ENCODE measurements at places on chromosomes 16 and 17. TPM values are rescaled to one million over a fixed set of nuclear protein-coding genes. Genes with fewer than 3 reads are reported as not detected.

GRCh38 chr17:32629563-32630190 lies 142.9 kb downstream of the CDK5R1 start:
- no peak for DNase-seq

- DNase-seq: no peak
These were observed 93.1 kb downstream of the PITPNC1 start for GRCh38 chr17:67470163-67470562.

GRCh38 chr16:88926374-88926990 lies 50.5 kb downstream of the CBFA2T3 start:
- no peak for DNase-seq

GRCh38 chr16:58127033-58127556 lies 2.1 kb downstream of the CFAP20 start:
- DNase-seq: peak; percentile 68

DNA sequence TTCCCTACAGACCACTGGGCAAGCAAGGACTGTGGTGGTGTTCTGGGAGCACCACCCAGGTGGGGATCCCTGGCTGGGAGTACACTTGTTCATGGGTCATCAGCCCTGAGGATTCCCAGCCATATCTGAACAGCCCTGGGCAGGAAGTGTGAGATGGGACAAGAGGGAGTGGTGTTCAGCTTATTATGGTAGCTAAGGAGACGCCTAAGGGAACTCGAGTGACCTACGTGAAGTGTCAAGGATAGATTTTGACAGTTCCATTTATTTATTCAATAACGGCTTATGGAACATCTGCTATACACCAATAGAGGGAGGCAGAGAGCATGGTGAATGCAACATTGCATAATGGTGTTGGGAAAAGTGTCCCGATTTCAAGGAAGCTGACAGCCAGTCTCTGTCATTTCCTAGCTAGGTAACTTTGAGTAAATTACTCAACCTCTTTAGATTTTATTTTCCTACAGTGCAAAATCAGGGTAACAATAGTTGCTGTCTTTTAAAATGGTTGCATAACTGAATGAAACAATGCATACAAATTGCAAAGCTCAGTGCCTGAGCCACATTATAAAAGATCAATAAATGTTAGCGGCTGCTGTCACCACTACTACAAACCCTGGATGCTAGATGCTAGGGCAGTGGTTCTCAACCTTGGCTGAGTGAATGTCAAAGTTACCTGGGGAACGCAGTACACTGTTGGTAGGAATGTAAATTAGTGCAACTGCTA lies 534.1 kb downstream of the GRIN2A start:
- DNase-seq: peak; percentile 14

Gene EPX
- polyA plus RNA-seq: not detected

Gene HSPB9
- not detected for polyA plus RNA-seq

DNA sequence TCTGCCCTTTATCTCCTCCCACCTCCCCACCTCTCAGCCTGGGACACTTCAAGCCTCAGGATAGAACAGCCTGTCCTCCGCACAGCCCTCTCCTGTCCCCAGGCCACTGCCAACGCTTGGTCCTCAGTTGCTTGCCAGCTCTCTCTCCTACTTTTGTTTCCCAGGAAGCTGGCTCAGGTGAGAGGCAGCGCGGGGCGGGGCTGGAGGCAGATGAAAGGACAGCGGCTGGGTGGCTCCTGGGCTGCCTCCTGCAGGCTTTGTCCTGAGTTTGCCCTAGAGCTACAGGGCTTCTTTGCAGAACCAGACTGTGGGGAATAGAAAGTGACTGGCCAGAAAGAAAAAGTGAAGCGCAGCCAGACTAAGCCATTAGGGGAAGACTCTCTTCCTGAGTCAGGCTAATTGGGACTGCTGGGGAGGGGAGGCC lies 48.2 kb upstream of the CDC42EP4 start:
- no peak for DNase-seq

Gene LRRC36
- 0.38 TPM for polyA plus RNA-seq

Gene KRT27
- polyA plus RNA-seq: not detected

GRCh38 chr16:65574326-65574966 lies 452.6 kb upstream of the CDH11 start:
- DNase-seq: no peak

- DNase-seq: no peak
These were observed 858 bp downstream of the NUBP1 start for GRCh38 chr16:10744370-10745030.
